ENCODE measurements at places on chromosomes 3 and 15.

DNA sequence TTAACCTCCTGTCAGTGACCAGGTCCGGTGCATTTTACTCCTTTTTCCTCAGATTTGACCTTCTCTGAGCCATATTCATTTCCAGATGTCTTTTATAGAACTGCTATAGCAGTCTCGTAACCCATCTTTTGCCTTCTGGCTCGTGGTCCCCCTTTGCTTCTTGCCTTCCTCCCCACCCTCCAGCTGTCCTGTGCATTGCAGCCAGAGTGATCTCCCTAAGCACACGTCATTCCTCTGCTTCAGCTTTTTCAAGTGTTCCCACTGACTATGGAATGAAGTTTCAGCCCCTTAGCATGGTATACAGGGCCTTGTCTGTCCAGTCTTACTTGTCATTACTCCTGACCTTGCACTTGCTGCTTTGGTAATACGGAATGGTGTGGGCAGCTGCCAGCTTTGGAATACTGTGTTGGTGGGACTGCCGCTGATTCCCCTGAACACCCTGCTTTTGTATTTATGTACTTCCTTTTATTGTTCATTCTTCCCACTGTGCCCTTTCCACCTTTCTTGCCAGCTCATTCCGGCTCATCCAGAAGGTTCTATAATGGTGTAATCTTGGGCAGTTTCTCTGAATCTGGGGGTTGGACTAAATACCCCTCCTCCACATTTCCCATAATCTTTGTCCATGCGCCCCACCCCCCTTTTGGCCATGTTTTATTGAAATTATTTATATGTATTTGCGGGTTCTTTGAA, 38.9 kb downstream of the SLC25A26 start:
- no peak for DNase-seq

- DNase-seq, result no peak
Observed at GRCh38 chr3:107493134-107493533, 29.6 kb upstream of the BBX start.

GRCh38 chr3:175378348-175378747, 519.2 kb downstream of the NAALADL2 start:
- no peak for DNase-seq

DNA sequence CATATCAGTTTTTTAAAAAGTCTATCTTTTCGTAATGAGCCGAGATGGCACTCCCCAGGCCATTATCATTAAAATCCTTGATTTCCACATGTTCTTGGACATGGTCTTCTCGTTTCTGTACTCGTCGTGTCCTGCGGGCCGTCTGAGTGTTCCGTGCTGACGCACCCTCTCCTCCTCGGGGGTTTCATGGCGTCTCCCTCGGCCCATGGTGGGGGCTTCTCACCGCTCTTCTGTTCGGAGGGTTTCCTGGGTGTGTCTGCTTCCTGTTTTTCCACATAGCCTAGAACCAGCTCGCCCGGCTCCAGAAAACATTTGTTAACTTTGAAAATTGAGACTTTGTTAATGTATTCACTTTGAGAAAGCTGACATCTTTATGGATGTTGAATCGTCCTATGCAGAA, 92.7 kb downstream of the VGLL4 start:
- no peak for DNase-seq

GRCh38 chr3:125435231-125435630, 60.1 kb upstream of the ZNF148 start:
- DNase-seq, result no peak

- no peak for DNase-seq
Observed at GRCh38 chr3:146781606-146782005, 176.5 kb upstream of the PLSCR5 start.

DNA sequence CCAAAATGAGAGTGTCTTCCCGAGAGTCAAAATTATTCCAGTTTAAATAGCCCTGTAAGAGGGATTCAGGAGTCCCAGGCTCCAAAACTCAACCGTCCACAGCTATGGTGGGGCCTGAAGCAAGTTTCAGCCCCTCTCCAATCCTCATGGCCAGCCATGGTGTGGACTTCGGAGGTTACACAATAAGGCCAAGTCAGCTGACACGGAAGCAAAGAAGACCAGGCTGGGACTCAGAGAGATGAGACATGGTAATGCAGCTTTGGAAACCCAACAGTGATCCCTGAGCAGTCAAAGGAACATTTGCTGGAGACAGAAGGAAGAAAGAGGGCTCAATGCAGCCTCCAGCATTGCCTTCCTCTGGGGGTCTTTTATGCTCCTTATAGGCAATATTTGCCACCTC, 324.6 kb upstream of the TLE3 start:
- no peak for DNase-seq

DNA sequence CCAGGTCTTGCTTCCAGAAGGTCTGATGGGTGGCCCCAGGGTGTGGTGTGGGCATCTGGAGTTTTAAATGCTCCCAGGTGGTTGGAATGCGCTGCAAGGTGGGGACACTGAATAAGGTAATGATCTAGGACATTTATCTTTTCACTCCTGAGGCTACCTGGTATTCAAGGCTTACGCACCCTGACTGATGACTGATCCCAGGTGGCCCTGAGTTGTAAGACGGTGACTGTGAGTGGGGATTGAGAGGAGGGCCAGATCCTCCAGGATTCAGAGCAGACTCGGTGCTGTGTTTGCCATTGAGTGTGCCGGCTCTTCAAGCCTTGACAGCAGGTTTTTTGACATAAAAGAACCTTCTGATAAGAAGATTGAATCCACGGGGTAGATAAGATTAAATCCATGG, 40.3 kb downstream of the SLC6A20 start:
- DNase-seq, result no peak

GRCh38 chr15:68618394-68618793, 39.6 kb downstream of the CORO2B start:
- DNase-seq, result peak; percentile 27

- no peak for DNase-seq
Observed at GRCh38 chr15:48803877-48804276, 7.0 kb downstream of the CEP152 start.

DNA sequence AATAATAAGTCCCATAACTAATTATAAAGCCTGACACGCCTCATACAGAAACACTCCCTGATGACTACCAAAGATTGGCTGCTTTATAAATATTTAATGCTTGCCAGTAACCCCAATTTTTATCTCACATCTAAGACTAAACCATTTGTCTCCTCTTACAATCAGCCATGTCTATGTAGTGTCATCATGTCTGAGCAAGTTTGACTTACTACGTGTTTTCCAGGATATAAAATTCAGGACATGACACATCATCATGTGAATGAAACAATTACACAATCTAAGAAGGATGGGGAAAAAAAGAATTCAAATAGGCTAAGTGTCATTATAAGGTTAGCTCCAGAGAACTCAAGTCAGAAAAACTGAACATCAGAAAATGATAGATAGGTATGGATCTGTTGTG, 208.7 kb downstream of the MECOM start:
- DNase-seq, result no peak

GRCh38 chr15:74202452-74203401, at the start of gene STRA6:
Gene STRA6, minus strand, starts transcription at chr15:74202787. Its CDS starts 520 bp downstream, at chr15:74202267.
- no peak for DNase-seq
